Osteoblast (primary cell): ENCODE measurements at places on chromosomes 4 and X.

- H3K4me3 ChIP-seq, result no peak overlapping the region
- H3K36me3 ChIP-seq, result no peaks in the 10 kb centered on the region
- no peak for DNase-seq
- peaks cover 25% of the 10 kb centered on the region for H3K4me1 ChIP-seq
- H3K27ac ChIP-seq, result no peak overlapping the region
Observed at GRCh38 chrX:154724993-154725756, 25.7 kb downstream of the GAB3 start.

DNA sequence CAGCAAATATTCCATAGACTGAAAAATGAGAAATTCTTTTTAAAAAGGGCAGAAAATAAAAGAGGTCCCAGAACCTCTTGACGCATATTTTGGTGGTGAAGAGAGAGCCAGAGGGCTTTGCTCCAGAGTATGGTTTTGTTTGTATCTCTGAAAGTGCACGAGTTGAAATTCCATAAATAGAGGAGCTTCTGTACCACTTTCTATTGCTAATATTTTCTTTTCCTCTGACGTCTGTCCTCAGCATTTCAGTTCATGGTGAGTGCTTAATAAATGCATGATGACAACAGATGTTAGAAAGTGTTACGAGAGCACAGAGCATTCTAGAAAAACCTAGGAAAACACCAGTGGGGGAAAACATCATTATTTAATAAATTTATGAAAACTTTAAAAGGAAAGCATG is 145.6 kb downstream of the AMELX start:
- DNase-seq, result no peak
- no peaks in the 10 kb centered on the region for H3K27me3 ChIP-seq
- peak overlapping the region; percentile 65 for H3K27ac ChIP-seq
- peaks cover 26% of the 10 kb centered on the region for H3K4me1 ChIP-seq

DNA sequence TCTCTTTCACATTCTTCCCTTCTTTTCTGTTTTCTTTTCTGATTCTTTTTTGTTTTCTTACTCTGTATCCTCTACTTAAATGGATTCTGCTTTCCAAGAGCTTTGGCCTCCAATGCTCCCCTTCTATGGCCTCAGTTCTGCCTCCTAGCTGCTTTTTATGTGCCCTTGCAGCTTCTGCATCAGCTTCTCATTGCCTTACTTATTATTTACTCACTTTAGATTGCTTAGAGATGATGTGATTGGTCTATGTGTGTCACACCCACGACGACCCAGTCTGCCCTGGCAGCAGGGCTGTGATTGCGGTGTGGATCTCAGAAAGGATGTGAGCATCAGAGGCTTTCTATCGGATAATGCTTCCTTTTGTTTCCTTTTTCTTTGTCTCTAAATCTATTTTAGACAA is 71.8 kb upstream of the SMARCA5 start:
- H3K27ac ChIP-seq, result no peak overlapping the region
- no peaks in the 10 kb centered on the region for H3K36me3 ChIP-seq
- H3K4me1 ChIP-seq, result no peaks in the 10 kb centered on the region
- no peak overlapping the region for H3K4me3 ChIP-seq

DNA sequence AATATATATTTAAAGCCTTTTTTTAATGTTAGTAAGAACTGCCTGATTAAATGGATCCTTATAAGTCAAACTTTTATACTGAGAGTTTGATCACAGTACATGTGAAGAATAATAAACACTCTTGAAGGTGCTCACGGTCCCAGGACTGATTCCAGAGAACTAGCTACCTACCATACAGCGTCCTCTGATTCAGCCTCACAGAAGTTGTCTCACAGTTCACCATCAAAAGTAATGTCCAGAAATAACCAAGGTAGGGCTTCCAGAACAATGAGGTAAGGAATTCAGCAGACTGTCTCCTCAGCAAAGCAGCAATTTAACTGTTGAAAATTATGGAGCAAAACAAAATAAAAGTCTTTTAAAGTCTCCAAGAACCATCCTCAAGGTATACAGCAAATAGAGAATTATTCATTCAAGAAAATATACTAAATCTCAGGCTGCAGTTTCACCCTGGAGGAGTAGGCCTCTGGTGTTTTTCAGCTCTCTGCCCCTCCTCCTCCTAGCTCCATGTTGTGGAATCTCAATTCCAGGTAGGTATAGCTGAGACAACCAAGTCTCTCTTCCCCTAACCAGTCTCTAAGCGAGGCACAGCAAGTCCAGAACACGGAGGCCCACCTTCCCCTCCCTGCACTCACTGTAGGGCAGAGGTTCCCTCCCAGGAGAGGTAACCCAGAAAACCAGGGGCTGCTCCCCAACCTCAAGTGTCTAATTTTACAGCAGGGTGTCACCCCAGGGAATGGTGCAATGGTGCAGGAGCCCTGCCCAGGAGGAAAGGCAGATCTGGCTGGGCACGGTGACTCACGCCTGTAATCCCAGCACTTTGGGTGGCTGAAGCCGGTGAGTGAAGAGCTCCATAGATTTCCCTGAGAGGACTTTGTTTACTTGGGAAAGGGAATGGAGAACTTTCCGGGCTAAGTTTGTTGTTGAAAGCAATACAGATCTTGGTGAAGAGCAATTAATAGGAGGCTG is 28.6 kb downstream of the FAM241A start:
- no peak overlapping the region for H3K4me3 ChIP-seq
- H3K27me3 ChIP-seq, result no peaks in the 10 kb centered on the region
- no peaks in the 10 kb centered on the region for H3K36me3 ChIP-seq
- no peak for DNase-seq

- peaks cover 17% of the 10 kb centered on the region for H3K27me3 ChIP-seq
- no peak overlapping the region for H3K4me3 ChIP-seq
- no peak overlapping the region for H3K27ac ChIP-seq
Observed at GRCh38 chrX:153639177-153640044, 7.6 kb upstream of the DUSP9 start.
